Occipital lobe (tissue), 3 donors: ENCODE measurements at places on chromosomes 5 and 9.

- DNase-seq, result no peak
Observed at GRCh38 chr5:105807290-105807689, 1863.4 kb downstream of the EFNA5 start.

DNA sequence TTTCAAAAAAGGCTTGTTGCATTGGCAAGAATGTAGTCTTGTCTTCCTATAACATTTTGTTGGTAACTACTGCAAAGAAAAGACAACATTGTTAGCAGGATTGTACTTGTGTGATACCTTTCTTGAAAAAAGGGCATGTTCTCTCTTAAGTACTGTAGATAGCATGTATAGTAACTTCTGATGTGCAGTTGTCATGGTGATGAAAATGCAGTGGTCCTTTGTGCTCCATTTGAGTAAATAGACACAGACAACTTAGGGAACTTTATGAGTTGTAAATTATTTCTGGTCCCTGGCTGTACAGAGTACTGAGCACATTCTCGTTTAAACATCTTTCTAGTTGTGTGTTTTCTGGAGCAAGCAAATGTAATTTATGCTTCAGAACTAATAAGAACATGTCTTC, 103.3 kb downstream of the CD180 start:
- DNase-seq, result no peak

- no peak for DNase-seq
Observed at GRCh38 chr5:35202319-35203111, 27.8 kb downstream of the PRLR start.

DNA sequence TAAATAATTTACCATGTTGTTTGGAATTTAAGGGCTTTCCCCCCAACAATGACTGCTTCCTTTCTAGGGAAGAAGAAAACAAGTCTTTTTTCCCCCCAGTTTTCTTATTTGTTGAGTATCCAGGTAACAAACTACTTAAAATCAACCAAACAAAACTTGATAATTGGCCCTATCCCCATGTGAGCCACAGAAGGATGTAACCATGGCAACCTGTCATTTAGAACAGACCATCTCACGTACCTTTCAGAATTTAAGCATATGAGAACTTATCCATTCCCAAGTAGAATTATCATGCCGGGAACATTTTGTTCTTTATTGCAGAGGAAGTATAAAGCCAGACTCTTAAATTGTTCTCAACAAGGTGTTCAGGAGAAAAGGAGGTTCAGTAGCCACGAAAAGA, 392.3 kb downstream of the CETN3 start:
- no peak for DNase-seq

GRCh38 chr9:89448381-89448780, 49.5 kb downstream of the SEMA4D start:
- DNase-seq, result peak; percentile 82

DNA sequence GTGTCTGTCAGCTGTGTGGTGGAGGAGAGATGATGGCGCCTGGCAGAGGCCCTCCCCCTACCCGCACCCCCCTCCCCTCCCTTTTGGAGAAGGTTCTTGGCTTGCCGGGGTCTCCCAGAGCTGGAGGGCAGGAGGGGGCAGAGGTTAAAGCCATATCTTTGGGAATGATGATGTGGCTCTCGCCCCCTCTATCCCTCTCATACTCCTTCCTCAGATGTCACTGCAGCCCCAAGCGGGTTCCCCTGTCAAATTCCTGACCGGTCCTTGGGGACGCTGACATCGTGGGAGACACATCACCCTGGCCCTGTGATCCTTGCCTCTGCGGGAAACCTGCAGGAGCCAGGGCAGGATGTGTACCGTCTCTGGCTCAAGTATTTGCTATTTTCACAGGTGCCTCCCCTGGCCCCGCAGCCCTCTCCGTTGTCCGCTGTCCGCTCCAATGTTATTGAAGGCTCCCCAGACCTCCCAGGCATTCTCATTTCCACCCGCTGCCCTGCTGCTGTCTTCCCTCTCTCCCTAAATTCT, 109.5 kb downstream of the FOXD1 start:
- no peak for DNase-seq

- DNase-seq, result no peak
Observed at GRCh38 chr5:178274781-178275537, 42.4 kb upstream of the PHYKPL start.
